ENCODE measurements at places on chromosomes 12 and 14.

- no peak for DNase-seq
Measured at GRCh38 chr14:32358781-32359180, 29.7 kb downstream of the AKAP6 start.

DNA sequence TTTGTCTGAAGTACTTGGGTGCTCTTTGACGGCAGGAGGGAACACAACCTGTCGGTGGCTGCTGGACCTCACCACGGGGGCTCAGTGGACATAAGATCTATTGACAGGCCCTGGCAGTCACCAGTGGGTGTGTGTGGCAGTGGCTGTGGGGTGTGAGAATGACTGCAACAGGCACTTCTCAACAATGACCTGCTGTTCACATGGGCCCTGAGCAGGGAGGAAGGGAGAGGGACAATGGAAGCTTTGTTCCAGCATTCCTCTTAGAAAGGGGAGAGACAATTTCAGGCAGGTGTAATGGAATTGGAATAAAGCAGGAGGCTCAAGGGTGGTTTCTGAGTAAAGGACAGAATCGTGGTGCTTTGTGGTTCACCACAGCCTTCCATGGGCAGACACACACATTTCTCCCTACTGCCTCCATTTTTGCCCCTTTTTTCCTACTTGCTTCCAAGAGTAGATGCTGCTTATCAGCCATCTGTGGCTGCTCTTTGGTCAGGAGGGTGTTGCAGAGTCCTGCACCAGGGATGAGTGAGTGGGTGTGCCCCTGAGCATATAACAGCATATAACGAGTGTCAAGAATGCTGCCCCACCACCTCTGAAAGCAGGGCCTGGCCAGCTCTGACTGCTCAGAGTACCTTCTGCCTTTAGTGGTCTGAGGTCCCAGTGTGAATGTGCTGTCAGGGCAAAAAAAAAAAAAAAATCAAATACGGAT lies 267.7 kb downstream of the RASSF9 start:
- DNase-seq: no peak

GRCh38 chr12:13253966-13254760 lies 57.6 kb downstream of the EMP1 start:
- no peak for DNase-seq

DNA sequence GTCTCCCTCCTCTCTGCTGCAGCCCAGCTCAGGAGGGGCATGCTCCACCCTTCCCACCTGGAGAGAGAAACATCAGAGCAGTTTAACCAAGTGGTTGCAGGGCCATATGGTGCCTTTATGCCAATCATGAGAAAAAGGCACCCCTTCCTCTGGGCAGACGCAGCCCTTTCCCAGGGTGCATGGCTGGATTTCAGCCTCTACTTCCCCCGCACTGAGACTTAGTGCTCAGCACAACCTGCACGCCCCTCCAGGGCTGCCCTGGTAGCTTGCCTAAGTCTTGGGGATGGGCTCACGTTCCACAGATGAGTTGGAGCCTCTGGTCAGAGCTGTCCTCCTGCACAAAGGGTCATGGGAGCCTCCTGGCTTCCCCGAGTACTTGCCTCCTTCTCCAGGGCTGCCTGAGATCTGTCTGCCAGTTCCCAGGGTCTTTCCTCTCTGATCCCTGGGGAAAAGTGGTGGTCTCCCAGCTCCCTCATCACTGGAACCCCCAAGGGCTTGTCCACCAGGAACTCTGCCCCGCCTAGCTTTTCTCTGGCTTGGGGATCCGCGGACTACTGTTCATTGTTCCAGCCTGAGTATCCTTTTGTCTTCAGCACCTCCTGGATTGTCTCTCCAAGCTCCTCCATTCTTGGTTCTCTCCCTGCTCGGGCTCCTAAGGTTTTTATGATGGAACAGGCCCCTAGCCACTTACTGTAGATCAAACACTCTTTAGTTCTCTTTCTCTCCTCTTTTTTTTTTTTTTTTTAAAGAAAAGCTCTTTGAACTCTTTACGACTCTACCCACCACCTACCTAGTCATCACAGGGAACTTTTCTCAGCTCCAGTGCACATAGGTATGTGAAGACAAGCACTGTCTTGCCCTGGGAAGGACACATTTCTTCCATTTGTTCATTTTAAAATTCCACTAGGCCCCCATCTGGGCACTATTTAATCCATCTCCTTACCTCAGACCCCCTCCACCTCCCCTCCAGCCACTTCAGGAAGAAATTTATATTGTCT lies 6.1 kb upstream of the KRT74 start:
- DNase-seq: no peak

- no peak for DNase-seq
Measured at GRCh38 chr12:102962986-102963385, 5.5 kb downstream of the ASCL1 start.

- DNase-seq: no peak
Measured at GRCh38 chr14:35229084-35229791, 62.9 kb upstream of the PSMA6 start.

GRCh38 chr14:63045612-63046320 lies 508 bp upstream of the KCNH5 start:
- no peak for DNase-seq

DNA sequence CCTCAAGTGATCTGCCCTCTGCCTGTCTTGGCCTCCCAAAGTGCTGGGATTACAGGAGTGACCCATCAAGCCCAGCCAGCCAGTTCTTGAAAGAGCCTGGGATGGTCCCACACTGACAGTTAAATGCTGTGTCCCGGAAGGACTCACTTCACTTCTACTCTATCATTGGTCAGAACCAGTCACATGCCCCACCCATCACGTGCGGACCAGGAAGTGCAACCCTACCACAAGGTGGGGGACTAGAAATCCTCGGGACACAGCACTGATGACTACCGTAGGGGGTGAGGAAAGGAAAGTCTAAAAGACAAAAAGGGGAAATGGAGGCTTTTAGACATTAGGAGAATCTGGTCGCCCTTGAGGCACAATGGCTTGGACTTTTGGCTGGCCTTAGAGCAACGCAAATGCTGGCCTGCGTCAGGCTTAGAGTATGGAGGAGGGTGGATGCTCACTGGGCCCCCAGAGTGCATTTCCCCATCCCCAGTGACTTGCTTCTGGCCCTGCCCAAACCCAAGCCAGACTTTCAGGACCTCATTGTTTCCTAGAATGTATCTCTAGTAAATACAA lies 207.7 kb downstream of the TTC8 start:
- no peak for DNase-seq

- DNase-seq: peak; percentile 48
Measured at GRCh38 chr12:128069359-128069997, 197.5 kb upstream of the TMEM132C start.

GRCh38 chr12:78696267-78696666 lies 168.3 kb upstream of the SYT1 start:
- no peak for DNase-seq

GRCh38 chr12:79689477-79690141 lies 1.2 kb downstream of the PAWR start:
- no peak for DNase-seq

DNA sequence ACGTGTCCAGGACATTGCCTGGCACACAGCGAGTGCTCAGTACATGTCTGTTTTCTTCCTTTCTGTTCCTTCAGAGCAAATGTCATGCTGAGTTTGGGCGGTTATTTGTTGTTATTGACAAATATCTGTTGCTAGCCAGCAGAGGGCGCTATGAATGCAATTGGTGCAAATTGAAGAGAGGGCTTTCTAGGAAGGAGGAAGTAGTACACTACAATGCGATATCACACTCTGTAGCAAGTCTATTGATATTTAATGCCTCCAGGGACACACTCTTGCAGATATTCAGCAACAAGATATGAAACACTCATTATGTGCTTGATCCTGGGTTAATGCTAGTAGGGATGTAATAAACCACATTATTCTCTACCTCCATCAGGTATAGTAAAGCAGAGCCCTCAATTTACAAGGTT lies 267.3 kb upstream of the SRRM4 start:
- DNase-seq: peak; percentile 10

DNA sequence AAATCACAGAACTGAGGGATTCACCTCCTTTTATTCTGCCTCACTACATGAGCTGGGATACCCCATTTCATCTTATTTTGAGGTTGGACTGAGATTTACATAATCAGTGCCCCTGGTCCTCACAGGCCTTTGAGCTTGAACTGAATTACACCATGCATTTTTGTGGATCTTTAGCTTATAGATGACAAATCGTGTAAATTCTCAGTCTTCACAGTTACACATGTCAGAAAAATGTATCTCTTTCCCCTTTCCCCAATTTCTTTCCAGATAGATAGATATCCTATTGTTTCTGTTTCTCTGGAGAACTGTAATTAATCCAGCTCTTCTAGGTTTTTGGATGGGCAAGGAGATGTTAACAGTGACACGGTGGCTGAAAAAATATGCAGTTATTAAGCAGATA lies 1778.9 kb upstream of the SEL1L start:
- no peak for DNase-seq

GRCh38 chr14:98974113-98974512 lies 297.9 kb downstream of the BCL11B start:
- no peak for DNase-seq

GRCh38 chr12:33440477-33440876 lies 858 bp upstream of the SYT10 start:
- DNase-seq: no peak

- no peak for DNase-seq
Measured at GRCh38 chr14:100396266-100396795, 73.2 kb downstream of the SLC25A47 start.

DNA sequence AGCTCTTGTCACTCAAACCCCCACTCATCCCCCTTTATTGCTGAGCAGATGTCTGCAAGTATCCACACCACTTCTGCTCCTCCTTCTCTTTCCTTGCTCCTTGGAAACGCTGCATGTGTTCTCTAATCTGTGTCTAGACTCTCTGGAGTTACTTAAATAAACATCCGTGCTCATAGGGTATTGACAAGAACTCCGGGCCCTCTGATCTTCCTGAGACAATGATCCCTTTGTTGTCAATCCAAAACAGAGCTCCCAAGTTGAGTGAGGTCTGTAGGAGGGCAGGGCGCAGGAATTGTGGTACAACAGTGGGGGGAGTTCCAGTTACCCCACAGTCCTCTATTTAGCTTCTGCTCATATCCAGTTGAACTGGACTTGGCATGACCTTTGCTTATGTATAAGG lies 489.0 kb downstream of the SNAPC1 start:
- DNase-seq: no peak

- no peak for DNase-seq
Measured at GRCh38 chr14:35420036-35420811, 15.7 kb upstream of the NFKBIA start.

DNA sequence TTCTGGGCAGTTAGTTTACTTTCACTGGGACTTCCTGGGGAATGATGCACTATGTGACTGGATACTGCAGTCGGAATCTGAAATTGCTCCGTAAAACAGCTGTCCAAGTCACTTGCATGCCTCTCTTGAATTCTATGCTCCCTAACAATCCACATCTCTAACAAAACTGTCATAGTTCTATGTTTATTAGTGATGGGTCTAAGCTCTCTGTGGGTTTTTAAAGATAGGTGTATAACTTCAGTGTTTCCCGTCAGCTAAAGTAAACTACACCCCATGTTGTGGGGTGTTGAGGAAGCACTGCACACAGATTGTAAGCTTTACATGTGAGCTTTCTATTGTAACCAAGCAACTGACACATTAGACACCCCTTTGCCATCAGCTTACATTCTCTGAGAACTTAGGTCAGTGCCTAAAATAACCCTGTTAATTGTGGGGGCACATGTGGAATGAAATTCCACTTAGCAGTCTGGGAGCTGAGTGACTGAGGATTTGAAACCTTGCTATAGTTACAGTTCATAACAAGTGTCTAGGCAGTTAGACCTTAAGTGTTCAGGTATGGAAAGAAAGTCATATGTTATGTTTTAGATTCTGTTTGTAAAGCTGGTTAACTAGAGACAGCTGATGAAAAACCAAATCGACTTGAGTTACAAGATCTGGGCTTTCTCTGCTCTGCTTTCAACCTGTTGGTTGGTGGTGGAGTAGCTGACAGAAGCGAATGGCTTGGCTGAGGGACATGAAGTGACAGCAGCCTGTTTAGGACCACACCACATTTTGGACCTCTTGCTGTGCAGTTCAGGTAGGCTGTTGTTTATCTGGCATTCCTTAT lies 165.7 kb downstream of the AKAP6 start:
- DNase-seq: no peak

- DNase-seq: no peak
Measured at GRCh38 chr14:71137536-71138447, 230.5 kb downstream of the PCNX1 start.

GRCh38 chr14:67674139-67674479 lies 323 bp downstream of the VTI1B start:
- peak; percentile 71 for DNase-seq

DNA sequence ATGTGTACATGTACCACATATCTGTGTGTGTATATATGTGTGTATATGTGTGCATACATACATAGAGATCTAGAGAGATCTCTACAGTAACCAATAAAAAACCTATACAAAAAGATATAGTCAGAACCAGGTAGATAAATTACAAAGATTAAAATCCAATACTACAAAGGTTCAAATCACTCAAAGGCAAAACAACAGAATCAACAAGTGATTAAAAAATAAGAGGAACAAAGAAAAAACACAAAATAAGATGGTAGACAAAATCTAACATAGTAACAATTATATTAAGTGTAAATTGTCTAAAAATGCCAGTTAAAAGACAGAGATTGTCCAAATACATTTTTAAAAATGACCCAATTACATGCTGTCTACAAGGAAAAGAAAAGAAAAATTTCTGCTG lies 83.6 kb downstream of the R3HDM2 start:
- no peak for DNase-seq

- DNase-seq: no peak
Measured at GRCh38 chr12:124286414-124286813, 8.5 kb upstream of the RFLNA start.

DNA sequence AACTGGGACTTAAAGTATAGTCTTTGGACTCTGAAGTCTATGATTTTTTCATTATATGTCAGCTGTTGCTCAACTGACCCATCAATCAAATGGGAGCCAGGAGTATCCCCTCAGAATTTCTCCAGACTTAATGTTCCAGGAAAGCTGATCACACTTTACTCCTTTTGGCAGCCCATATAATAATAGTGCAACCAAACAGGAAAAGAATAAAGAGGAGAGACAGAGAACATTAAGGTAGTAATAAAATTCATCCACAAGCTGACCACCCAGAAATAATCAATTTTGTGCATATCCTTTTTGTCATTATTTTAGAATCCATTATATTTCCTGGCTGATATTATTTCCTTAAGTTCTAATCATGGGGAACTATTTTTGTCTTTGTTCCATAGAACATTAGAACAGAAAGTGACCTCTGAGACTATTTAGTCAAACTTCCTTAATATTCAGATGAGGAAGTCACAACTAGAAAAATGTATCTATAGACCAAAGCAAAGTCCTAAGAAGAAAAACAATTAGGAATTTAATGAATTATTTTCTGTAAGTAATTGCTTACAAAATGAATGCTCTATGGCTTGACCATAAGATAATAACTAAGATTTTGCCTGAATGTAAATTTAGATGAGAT lies 238.1 kb upstream of the SEL1L start:
- no peak for DNase-seq

DNA sequence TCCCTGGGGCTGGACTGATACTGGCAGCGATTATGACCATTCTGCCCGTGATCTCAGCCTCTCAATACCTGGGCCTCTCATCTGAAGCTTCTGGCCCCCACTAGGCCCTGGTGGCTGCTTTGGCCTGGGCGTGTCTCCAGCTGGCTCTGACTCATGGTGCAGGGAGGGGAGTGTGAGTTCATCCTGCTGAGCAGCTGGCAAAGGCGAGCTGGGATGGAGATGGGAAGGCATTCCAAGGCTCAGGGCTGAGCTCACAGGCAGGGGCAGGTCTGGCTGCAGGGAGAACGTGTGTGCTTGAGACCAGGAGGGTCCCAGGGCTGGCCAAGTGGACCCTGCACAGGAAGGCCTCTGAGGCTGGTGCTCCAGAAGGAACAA lies 221.8 kb downstream of the TMEM121 start:
- no peak for DNase-seq

Data from head of caudate nucleus (tissue), 42 donors.